ENCODE measurements at places on chromosomes 3 and 15. TPM values are rescaled to one million over a fixed set of nuclear protein-coding genes. Genes with fewer than 3 reads are reported as not detected.

- no peak for DNase-seq
These were observed 460 bp upstream of the ZMAT3 start for GRCh38 chr3:179072100-179072438.

DNA sequence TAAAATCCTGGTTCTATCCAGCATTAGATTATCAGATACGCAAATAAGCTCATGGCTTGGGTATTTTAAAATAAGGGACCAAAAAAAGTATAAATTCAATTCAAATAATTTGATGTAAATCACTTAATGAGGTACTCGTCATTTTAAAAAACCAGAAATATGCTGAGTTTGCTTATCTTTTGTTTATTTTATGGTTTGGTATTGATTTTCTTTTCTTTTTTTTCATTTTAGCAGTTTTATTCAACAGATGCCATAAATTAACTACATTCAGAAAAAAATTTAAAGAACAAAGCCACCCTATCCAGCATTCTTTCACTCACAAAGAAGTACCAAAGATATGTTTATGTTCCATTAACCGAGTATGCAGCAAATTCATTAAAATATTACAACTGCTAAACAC is 22.6 kb downstream of the DENND4A start:
- DNase-seq = no peak

DNA sequence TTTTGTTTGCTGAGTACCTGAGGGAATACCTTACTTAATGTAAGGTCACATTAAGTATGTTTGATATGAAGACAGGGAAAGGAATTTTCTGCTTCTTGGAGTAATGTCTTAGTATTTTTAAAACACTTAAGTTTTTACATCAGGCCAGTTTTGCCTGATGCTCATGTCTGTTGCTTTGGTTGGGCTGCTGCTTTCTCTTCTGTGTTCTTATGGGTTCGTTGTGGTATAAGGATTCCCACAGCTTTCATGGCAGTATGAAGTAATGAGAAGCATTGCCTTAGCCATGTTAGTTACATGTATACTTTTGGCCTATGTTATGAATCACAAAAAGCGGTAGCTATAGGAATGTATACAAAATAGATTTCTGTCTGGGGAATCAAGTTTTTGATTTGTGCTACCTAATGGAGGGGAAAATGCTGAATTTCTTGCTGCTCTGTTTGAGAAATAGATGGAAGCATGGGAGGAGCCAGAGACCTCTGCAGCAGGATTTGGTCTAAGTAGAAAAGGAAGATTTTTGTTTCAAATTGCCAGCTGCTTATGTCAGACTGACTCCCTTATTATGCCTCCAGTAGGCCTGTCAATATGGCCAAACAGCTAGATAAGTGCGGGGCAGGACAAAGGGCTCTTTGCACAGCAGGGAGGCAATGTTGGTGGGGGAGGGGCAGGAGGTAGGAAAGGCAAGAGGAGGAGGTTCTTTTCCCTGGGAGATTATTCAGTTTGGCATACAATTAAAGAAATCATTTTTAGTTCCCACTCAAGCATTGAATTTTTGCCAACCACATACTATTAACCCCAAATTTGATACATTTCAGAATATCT is 5.2 kb downstream of the SETD5 start:
- no peak for DNase-seq

The WNT7A gene
- 0.34 TPM for total RNA-seq

The OR5K2 gene
- total RNA-seq = not detected

DNA sequence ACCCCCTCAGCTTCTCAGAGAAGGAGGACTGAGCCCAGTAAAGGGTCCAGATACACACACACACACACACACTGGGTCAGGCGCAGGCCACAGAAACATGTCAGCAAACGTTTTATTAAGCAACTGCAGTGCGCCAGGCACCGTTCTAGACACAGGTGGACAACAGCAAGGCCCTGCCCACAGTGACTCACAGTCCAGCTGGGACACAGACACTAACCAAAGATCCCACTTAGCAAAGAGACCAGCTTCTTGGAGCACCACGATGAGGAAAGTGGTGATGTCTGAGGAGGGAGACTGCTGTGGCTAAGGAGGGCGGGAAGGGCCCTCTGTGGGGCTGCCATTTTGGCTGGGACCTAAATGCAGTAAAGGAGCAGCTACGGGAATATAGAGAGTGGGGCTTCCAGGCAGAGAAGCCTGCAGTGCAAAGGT is 2.8 kb upstream of the VILL start:
- no peak for DNase-seq

The ADAMTS17 gene
- 4.2 TPM for total RNA-seq

GRCh38 chr15:98528046-98528725 is 120.2 kb upstream of the IGF1R start:
- no peak for DNase-seq

The SMAD3 gene
- total RNA-seq = 89.2 TPM

The PPP4R2 gene
- total RNA-seq = 72.5 TPM

DNA sequence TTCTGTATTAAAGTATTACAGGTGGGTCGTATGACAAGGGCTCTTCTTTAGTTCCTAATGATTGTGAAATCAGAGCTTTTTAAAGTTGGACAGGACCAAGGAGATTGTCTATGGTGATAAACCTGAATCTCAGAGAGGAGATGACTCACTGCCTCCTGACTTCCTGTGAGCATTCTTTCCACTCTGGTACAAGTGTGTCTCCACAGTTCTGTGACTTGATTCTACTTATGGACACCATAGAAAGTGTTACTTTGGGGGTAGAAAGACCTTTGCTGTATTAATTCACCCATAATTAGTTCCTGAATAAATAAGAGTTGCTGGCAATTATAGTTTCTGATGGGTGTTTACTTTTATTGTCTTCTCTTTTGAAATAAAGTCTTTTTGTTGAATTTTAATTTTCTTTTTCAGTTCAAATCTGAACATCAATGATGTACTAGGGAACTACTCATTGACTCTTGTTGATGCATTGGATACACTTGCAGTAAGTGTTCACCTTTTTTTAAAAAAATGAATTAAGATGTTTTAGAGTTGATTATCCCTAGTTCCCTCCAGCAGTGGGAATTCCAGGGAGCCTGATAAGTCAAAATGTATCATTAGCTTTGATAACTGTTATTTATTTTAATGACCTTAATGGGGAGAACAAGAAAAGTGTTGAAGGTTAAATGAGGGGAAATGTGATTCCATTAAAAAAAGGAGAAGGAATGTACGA is 7.4 kb downstream of the EDEM1 start:
- DNase-seq = peak; percentile 72

GRCh38 chr3:140559546-140559945 is 118.3 kb upstream of the TRIM42 start:
- DNase-seq = no peak

- peak; percentile 57 for DNase-seq
These were observed 940 bp upstream of the ACY1 start for GRCh38 chr3:51982352-51982837.

GRCh38 chr3:29515451-29515850 is 234.6 kb downstream of the RBMS3 start:
- no peak for DNase-seq

The MAP1A gene
- 1.9 TPM for total RNA-seq

GRCh38 chr15:50968353-50968752 is 59.9 kb downstream of the AP4E1 start:
- DNase-seq = no peak

DNA sequence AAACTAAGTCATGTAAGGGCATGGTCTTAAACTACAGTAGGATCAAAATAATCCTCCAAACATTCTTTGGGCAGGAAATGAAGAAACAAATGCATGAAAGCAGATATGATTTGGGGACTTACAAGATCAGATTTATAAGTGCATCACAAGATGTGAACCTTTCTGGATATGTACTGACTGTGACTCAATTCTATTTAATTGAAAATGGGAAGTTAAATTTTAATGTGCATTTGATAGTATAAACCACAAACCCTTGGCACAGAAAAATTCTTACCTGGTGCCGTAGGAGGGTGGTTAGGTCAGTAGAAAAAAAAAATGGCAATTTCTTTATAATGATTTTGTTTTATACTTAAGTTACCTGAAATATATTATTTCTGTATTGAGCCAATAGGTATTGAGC is 262.5 kb upstream of the TGFBR2 start:
- no peak for DNase-seq

DNA sequence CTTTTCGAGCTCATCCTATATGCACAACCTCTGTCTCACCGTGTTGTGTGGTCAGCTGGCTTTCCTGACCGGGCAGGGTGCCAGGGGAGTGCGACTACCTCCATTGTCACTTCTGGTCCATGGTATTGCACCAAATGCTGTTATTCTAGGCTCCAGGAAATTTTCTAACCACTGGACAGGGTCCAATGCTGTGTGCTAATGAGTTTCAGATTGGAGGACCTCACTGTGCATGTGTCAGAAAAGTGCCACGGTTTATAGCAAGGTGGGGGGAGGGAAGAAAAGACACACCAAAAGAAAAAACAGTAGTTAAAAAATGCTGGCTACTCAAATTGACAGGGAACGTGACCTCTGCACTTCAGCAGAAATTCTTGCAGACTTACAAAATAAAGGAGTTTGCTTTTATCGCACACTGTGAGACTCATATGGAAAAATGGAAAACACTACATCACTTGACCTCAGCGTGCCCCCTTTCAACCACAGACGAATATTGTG is 480.1 kb downstream of the FOXP1 start:
- DNase-seq = no peak

The ISLR2 gene
- 0.05 TPM for total RNA-seq

Measured in HCT116 (cell line).